ENCODE measurements at places on chromosomes 5 and 9. TPM values are rescaled to one million over a fixed set of nuclear protein-coding genes. Genes with fewer than 3 reads are reported as not detected.

DNA sequence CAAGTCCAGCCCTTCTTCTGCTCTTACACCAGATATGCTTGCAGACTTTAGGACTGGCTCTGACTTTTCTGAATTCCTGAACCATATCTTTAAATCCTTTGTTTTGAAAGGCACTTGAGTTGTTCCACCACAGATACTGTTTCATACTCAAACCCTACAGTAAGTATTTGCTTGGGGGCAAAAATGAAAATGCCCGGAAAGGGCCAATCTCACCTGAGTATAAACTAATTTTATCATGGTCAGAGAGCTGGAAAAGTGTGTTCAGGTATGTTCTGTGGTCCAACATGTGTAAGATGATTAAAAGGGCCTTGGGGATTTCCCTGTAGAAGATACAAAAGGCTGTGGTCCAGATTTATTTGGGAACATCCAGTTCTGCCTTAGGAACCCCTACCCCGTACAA lies 225.2 kb downstream of the MAN2A1 start:
- DNase-seq, result no peak

GRCh38 chr9:15299374-15299939 lies 7.6 kb downstream of the TTC39B start:
- DNase-seq, result no peak

DNA sequence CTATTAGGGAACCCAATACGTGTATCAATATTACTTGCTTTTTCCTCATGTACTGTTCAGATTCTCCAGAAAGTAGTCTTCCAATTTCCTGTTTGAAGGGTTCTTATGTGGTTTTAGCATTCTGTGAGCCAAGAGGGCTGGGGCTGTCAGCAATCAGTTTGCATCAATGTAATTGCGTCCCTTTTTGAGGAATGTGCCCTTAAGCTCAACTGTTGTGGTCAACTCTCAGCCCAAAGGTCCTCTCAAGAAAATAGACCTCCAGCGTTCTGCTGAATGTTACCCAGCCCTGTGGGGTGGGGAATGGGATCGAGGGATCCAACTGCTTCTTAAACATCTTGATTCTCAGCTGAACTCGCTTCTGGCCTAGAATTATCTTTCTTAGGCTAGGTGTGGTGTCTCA lies 43.8 kb upstream of the CDK20 start:
- no peak for DNase-seq

- peak; percentile 81 for DNase-seq
Measured at GRCh38 chr5:43191740-43192557, at the start of gene NIM1K. TSS of gene NIM1K (plus strand) at chr5:43192225. CDS start at chr5:43245776, 53,551 bp downstream.

DNA sequence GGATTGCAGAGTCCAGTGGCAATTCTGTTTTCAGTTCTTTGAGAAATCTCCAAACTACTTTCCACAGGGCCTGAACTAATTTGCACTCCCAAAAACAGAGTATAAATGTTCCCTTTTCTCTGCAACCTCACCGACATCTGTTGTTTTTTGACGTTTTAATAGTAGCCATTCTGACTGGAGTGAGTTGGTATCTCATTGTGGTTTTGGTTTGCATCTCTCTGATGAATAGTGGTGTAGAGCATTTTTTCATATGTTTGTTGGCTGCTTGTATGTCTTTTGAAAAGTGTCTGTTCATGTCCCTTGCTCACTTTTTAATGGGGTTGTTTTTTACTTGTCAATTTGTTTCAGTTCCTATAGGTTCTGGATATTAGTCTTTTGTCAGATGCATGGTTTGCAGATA lies 72.6 kb downstream of the PALM2AKAP2 start:
- DNase-seq, result no peak

DNA sequence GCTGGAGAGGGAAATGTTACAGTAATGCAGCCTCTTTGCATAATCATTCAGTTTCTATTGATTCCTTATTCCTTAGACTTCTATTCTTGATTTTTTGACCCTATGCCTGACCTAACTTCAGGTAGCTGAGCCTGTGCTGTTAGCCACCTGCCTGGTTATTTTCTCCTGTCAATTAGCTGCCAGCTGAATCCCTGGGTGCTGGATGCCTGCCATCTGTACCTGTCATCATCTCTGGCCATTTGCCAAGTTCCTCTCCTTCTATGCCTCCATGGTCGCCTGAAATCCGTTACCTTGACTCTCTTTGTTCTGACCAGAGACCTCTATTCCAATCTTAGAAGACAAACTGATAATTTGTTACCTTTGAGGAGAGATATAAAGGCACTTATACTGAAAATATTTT lies 178.3 kb downstream of the CAVIN4 start:
- no peak for DNase-seq

The CD14 gene
- 11.5 TPM for total RNA-seq

The PAPPA gene
- not detected for total RNA-seq
